ENCODE measurements at places on chromosomes 4 and X.
A peak's percentile ranks its signal among the peaks of the same experiment; 100 is the strongest.

GRCh38 chrX:27675493-27675892 is 85.3 kb downstream of the DCAF8L2 start:
- DNase-seq = no peak

- no peak for DNase-seq
Observed at GRCh38 chrX:132730726-132731125, 227.7 kb downstream of the HS6ST2 start.

DNA sequence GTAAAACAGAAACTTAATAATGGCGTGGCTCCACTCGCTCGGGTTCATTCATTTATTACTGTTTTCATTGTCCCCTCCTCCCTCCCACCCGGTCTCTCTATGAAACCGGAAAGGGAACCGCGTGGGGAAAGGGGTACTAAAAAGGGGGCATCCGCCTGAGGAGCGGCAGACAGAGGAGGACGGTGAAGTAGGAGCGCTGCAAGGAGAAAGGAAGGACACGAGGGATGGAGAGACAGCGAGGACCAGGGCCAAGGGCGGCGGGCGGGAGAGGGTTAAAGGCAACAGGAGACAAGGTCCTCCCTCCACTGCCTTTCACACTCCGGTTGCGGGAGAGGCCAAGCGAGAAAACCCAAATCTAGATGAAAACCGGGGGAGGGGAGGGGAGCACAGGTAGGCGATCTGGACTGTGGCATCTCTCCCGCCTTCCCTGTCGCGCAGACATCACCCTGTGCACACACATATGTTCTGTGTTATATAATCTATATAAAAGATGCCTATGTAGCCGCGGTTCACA is 829 bp downstream of the ELOVL6 start:
- peak; percentile 24 for DNase-seq

DNA sequence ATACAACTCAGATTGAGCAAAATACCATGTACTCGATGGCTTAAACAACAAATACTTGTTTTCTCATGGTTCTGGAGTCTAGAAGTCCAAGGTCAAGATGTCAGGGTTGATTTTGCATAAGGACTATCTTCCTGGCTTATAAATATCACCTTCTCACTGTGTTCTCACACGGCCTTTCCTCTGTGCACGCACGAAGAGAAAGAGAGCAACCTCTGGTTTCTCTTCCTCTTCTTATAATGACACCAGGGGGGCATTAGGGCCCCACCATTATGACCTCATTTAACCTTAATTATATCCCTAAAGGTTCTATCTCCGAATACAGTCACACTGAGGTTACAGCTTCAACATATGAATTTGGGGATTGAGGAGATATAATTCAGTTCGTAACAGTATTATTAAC is 504.0 kb downstream of the MAGEE1 start:
- DNase-seq = no peak

- no peak for DNase-seq
Observed at GRCh38 chr4:7255996-7256395, 63.7 kb downstream of the SORCS2 start.

GRCh38 chr4:93809773-93810172 is 18.8 kb upstream of the ATOH1 start:
- no peak for DNase-seq

DNA sequence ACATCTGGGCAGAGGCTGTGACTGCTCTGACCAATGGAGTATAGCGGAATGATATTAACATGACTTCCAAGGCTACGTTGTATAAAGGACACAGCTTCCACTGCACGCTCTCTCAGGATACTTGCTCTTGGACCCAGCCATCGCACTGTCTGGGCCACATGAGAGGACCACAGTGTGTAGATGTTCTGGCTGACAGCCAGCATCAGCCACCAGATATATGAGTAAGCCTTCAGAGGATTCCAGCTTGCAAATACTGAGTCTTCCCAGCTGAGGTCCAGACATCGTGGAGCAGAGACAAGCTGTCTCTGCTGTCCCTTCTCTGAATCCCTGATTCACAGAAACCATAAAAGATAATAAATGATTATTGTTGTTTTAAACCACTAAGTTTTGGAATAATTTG is 146.8 kb upstream of the USP9X start:
- DNase-seq = no peak

DNA sequence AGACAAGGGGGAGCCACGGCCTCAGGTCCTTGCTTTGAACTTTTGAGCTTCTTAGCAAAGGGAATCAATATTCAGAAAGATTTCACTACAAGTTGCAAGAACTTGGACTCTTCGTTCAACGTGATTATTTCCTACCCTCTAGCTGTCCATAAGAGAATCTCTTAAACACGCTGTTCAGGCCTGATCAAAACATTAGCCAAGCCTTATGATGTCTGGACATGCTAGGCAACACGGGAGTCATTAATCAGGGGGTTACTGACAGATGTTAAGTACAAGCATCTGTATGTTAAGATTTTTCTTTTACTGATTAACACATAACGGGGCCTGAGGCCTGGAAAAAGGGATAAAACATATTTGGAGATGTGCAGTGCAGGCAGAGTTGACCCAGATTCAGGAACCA is 138.9 kb upstream of the IL1RAPL2 start:
- no peak for DNase-seq

GRCh38 chrX:132367984-132368383 is 120.9 kb downstream of the MBNL3 start:
- DNase-seq = no peak

DNA sequence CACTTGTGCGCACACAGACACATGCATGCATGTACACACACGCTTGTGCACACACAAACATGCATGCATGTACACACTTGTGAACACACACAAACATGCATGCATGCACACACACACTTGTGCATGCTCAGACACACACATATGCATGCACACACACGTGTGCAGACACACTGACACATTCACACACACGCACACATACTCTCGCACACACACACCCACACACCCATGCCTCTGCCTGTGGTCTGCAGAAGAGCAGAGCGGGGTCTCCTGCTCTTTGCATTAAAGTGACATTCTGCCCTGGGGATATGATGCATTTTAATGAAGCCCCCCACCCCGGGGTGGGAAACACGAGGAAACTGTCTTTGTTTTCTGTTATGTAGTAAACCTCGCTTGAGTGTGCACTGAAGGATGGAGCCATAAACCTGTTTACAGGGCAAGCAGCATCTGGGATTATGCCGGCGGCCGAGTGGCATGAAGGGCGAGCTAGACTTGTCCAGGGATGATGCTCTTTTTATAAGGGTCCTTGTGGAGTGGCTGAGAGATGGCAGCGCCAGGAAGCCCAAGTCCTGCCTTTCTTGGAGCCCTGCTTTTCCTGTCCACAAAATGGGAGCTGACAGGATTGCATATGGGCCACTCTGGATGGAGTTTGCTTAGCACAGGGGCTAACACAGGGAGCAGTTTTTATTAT is 17.8 kb downstream of the PSAPL1 start:
- no peak for DNase-seq

- peak; percentile 63 for DNase-seq
Observed at GRCh38 chrX:39309018-39309635, 507.9 kb downstream of the MID1IP1 start.

DNA sequence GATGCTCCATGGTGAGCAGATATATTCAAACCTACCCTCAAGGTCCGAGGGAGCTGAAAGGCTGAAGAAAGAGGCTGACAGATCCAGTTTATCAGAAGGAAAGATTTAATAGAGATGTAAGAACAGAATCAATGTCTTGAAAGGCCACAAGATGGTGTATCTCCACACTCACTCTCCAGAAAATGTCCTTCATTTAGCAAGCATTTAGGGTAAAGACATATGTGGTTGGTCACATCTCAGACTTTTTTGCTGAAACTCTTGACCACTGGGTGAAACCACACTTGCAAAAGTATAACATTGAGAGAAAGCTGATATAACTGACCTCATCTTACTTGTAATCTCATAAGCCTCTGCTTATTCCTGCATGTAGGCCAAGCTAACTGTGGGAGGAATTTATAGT is 745.8 kb upstream of the GALNTL6 start:
- no peak for DNase-seq

- DNase-seq = no peak
Observed at GRCh38 chrX:136773648-136774047, 7.1 kb downstream of the ARHGEF6 start.

All from activated CD4-positive, alpha-beta T cell treated with anti-CD3 and anti-CD28 coated beads, Interleukin-2, amount 50 U/mL, for 4 hours (primary cell).